ENCODE measurements at places on chromosomes 16 and 17.

GRCh38 chr17:44610331-44610730, 45.9 kb upstream of the MEIOC start:
- no peak for DNase-seq

DNA sequence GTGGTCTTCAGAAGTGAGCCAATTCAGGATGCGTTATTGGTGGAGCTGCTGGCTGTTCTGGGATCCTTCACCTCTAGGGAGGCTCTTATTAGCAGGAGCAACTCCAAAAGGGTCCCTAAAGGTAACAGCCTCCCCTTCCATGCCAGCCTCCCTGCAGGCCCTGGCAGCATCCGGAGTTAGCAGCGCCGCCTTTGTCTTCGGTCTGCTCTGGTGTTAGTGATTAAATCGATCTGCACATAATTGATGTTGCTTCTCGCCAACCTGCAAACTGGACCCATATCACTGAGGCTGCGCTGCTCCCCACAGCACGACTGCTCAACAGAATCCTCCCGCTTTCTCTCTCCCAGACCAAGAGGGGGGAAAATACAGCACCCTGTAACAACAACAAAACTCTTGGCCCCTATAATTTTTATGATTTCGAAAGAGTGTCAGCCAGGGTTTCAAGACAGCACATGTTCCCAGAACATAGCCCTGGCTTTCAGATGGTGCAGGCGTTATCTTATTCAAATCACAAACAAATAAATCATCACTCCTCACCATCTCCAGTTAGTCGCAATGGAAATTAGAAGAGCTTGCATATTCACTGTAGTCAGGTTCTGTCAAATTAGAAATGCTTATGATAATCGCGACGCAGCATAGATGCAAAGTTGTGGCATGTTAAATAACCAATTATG, 76.0 kb downstream of the IRX3 start:
- DNase-seq = no peak

DNA sequence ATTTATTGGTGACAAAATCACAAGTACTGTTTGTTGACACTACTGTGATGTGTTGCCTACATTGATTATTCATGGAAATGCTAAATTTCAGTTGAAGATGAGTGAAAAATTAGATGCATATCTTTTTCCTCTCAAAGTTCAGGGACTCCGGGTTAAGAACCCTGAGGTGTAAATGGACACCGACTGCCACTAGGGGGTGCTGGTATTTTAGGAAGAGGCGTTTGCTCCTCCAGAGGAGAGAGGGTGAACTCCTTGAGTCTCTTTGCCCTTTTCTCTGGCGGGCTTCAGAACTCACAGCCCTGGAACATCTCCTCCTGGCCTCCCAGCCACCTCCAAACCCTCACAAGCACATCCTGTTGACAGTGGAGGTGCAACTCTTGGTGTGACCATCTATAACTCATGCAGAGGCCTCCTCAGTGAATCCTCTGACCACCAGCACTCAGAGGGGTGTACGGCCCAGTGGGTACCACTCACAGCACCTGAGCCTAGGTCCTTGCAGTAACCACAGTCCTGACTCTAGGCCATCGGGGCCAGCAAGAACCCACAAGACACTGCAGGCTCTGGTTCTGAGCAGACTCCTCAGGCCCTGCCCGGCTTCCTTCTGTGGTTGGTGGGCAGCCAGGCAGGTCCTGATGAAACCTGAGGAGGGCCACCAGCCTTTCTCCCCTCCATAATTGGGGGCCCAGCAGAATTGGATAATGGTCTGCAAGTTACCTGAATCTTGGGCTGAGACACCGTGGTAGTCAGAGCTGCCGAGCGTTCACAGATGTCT, 26.2 kb upstream of the PIK3R5 start:
- DNase-seq = peak; percentile 64

DNA sequence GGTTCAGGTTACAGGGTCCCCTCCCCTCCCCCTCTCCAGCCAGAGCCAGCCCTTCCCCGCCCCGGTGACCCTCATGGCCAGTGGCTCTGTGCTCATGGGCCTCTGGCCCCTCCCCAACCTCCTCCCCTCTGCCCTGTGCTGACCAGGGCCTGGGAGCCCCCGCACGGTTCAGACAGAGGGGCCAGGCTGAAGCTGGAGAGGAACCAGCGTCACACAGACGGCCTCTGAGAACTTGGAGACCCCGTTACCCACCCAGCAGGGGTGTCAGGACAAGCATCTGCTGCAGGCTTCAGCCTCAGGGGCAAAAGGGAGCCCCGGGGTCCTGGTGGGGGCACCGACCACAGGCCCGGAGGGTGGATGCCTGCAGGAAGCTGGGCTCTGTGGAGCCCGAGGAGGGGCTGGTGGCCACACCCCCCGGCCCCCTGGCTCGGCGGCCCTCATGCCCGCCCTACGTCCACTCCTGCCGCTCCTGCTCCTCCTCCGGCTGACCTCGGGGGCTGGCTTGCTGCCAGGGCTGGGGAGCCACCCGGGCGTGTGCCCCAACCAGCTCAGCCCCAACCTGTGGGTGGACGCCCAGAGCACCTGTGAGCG, at the start of gene WFIKKN1:
TSS of gene WFIKKN1 (plus strand) at position 171 of the 591 bp plus-strand sequence. CDS start at position 440, 269 bp downstream.
- DNase-seq = peak; percentile 93

DNA sequence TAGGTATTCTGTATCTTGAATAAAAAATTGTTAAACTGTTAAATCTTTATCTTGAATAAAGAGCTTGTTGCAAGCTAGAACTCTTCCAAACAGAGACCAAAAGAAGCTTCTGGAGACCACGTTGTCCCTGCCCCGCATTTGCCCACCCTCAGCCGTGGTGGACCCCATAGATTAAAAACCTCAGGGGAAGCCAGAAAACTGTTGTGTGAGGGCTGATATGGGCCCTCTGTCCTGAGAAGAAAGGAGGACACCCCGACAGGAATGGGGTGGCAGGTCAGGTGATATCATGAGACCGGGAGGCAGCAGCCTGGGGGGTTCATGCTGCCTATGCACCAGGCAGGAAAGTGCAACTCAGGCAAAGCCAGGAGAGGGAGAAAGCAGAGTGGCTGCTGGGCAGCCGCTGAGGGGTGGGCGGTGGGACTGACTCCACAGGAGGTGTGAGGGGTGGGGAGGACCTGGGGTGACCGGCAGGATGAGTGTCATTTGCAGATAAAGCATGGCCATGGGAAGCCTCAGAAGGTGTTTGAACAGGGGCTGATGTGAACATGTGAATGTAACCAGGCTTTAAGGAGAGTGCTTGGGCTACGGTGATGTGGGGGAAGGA, 147.8 kb downstream of the IRF8 start:
- no peak for DNase-seq

- DNase-seq = no peak
Observed at GRCh38 chr16:85525420-85526184, 87.5 kb upstream of the GSE1 start.

- no peak for DNase-seq
Observed at GRCh38 chr16:427250-427649, 1.8 kb downstream of the RAB11FIP3 start.

GRCh38 chr17:29677221-29677791, 54.6 kb upstream of the CORO6 start:
- DNase-seq = no peak

DNA sequence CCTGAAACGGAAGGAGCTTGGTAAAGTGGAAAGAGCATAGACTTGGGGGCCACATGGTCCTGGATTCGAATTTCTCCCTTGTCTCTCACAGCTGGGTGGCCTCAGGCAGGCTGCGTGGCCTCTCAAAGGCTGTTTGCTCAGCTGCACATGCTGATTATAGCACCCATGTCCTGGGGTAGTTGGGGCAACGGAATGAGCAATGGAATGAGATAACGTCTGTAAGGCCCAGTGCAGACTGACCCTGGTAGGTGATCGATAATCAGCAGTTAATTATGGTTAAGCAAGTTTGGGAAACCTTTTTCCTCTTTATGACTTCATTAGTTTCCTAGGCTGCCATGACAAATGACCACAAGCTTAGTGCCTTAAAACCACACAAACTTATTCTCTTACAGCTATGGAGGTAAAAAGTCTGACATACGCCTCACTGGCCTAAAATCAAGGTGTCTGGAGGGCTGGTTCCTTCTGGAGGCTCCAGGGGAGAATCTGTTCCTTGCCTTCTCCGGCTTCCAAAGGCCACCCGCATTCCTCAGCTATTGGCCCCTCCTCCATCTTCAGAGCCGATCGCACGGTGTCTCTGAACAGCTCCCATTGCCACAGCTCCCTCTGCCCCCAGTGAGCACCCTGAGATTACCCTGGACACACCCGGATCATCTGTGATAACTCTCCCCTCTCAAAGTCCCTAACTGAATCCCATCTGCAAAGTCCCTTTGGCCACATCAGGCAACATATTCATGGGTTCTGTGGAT, 294.9 kb upstream of the FOXF1 start:
- DNase-seq = no peak
